ENCODE measurements at places on chromosomes 7 and 10.

DNA sequence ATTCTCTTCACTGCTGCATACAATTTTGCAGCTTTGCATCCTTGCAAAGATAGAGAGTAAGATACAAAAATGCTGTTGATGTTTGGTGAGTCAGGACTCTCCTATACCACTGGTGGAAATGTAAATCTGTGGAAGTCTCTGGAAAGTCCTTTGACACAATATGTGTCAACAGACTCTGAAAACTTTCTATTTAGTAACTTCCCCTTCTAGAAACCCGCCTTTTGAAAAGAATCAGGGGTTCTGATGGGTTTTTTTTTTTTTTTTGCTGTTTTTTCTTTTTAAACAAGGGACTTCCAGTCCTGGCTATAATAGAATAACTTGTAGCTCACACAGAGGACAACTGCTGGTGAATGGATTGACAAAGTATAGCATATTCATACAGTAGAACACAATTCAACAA, 16.4 kb downstream of the NOD1 start:
- DNase-seq = no peak

DNA sequence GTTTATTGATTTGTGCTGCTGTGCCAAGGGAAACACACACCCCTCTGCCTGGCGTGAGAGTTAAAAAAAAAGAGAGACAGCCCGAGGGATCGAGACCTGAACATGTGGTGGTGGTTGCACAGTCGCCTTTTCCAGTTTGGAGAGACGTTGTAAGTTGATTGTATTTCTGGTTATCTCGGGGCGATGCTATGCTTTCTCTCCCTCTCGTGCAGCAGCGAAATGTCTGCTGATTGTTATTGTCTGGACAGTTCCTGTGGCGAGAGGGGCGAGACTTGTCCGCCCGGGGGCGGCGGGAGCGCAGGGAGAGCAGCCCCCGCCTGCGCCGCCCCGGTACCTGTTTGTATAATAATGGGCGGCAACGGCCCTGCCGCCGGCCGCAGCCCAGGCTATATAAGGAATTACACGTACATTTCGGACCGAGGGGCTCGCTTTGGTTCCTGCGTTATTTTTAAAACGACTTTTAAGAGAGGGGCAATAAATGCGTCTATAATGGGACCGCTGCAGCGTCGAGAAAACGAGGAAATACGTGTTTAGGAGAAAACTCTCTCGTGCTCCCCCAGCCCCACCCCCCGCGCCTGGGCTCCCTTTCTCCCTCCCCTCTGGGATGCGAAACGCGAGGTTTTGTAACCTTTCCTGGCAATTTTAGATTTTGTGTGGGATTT, 1.7 kb downstream of the ZEB1 start:
- DNase-seq = no peak

DNA sequence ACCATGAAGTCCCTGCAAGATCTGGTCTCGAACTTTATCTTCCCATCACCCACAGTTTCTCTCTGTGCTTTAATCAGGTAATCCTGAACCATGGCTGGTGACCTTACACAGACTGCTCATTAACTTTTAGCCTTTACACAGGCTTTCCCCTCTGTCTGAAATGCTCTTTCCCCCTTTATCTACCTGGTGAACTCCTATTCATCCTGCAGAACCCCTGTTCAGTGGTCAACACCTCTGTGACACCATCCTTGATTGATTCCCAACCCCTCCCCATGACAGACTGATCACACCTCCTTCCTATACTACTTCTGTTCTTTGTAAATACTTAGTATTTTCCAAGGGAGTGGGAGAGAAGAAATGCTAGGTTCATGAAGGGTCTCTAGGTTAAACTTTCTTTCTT, 254.0 kb downstream of the RPS24 start:
- DNase-seq = no peak

GRCh38 chr10:17963431-17963830, 11.7 kb downstream of the SLC39A12 start:
- DNase-seq = no peak

DNA sequence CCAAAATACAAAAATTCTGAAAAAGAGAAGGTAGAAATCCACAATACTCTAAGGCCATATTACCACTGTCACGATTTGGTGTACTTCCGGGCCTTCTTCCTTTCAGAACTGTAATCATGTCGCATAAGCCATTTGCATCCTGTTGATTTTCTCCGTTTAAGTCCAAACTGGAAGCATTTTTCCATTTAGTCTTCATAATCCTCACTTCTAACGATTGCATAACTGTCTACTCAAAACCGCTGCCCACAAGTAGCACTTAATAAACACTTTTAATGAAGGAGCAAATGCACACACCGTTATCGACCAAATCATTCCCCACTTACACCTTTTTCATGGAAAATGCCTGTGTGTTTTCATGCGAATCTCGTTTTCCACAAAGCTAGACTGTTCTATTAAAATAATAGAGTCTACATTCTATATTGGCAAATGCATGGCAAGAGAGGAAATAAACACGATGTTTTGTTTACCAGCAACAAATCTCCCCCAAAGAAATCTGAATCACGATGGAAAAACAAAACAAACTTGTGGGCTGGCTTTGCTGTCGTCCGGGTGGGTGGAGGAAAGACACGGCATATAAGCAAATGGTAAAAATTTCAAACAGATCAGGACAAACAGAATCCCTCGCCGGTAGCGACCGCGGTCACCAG, 1.0 kb downstream of the ATE1 start:
- no peak for DNase-seq

DNA sequence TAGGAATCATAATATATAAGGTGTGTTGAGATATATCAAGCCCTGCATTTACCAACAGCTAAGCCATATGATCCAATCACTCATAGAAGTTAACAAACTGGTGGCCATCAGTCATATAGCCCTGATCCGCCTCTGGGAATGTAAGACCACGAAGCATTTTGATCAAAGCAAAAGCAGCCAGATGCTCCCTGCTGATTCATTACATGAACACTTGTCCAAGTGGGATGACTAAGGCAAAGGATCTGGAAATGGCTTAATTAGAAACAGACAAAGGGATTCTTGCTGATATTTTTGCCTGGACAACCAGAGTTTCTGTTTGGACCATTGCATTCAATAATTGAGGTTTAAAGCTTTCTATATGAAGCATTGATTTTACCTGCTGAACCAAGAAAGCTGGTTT, 535.5 kb downstream of the GPAM start:
- no peak for DNase-seq

DNA sequence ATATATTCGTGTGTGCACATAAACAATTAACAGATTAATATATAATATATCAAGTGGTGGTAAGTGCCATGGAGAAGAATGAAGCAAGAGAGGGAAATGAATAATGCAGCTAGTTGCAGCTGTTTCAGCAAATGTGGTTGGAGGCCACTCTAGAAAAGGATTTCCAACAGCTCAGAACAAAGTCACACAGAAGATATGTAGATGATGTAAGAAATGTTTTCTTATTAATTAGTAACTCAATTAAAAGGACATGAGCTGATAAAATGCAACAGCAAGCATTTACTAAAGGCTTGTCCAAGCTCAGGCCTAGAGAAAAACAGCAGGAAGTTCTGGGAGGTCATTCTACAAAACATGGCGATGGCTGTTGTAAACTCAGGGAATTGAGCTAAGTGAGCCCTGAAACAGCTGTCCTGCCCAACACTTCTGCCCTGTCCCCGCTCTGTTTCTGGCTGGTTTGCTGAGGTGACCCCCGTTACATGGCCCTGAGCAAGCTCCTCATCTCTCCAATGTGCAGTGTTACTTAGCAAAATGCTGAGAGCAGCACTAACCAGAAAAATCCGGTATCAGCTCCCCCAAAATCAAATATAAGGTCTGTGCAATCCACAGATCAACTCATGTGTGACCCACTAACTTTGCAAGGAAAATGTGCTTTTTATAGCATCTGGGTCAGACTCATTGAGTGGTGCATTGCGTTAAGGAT, 23.4 kb upstream of the C10orf67 start:
- DNase-seq = no peak

All from esophagus squamous epithelium (tissue), 5 donors.